ENCODE measurements at places on chromosomes 7 and 10.

DNA sequence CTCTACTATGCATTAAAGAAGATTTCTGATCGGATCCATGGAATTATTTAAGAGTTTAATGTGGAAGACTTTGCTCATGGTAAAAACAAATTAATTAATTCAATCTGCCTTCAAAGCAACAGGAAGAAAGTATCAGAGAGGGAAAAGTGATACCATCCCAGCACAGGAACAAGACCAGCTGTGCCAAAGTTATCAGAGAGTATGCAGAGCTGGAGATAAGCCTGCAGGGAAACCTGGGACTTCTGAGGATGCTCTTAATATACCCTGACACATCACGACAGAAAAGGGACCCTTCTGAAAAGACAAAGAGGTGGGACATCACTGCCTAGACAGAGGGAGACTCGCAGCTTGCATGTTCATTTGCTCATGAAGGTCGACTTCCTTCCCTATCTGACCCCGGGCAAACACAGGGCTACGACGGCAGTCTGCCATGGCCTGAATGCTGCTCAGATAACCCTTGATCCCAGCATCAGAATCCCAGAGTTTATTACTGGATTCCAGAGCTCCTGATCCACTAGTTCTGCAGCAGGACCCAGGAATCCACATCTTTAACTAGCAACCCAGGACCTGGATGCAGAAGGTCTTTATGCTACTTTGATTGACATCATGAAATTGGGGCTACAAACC lies 29.5 kb downstream of the FAM171A1 start:
- no peak for DNase-seq

- DNase-seq, result peak; percentile 55
Observed at GRCh38 chr7:106736508-106737201, 75.7 kb upstream of the CCDC71L start.

DNA sequence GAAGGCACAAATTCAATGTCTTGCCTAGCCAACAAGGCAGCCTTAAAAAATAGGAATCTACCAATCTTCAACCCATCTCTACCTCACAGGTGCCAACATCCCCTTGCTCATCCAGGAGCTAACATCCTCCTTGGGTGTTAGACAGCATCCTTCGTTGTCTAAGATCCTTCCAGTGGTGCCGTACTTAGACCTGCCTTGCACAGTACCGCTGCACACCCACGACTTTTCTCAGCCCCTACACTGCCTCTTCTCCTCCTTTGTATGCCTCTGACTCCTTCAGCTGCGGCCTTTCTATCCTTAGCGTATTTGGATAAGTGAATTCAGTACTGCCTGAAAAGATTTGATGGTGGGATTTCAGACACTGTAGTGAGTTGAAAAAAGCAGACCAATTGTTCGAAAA lies 15.9 kb upstream of the PRTFDC1 start:
- DNase-seq, result no peak

DNA sequence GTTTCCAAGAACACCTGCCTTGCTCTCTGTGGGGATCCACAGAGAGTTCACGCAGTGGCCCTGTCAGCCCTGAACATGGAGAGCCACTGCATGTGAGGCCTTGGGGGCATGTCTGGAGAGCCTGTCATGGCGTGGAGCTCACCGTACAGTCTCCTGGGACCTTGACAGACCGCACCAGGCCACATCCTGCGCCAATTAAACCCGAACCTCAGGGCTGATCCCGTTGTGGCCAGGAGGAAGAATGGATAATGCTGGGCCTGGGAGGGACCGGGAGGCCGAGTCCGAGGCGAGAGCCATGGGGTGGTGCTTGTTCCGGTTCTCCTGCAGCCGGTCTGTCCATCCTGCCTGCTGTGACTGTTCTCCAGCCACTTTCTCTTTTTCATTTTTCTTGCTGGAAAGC lies 68.7 kb downstream of the DNAJB6 start:
- DNase-seq, result no peak

DNA sequence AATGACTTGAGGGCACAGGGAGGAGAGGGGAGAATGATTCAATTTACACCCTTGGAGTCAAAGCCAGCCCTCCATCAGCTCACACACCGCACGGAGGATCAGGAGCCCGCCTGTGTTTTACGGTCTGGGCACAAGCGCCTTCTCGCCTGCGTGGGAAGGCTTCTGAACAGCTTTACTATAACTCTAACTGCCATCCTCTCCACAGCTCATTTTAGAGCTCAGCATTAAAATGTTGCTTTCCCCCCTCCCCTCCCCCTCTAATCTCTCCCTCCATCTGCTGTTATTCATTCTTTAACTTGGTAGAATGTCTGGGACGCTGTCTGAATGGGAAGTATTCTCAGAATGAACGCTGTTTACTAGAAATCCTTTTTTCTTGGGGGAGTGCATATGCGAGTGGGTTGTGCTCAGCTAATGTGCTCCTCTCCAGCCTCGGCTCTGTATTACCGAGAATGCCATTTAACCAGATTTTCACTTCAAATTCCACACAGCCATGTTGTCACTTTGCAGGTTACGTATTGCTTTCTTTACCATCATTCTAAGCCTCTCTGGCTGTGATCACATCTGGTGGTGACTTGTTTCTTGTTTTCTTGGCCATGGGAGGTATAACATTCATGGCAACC lies 140.1 kb downstream of the GFRA1 start:
- DNase-seq, result no peak

GRCh38 chr7:44415510-44415909 lies 74.9 kb downstream of the NUDCD3 start:
- DNase-seq, result no peak

- DNase-seq, result no peak
Observed at GRCh38 chr7:30799206-30799975, 28.2 kb downstream of the MINDY4 start.

DNA sequence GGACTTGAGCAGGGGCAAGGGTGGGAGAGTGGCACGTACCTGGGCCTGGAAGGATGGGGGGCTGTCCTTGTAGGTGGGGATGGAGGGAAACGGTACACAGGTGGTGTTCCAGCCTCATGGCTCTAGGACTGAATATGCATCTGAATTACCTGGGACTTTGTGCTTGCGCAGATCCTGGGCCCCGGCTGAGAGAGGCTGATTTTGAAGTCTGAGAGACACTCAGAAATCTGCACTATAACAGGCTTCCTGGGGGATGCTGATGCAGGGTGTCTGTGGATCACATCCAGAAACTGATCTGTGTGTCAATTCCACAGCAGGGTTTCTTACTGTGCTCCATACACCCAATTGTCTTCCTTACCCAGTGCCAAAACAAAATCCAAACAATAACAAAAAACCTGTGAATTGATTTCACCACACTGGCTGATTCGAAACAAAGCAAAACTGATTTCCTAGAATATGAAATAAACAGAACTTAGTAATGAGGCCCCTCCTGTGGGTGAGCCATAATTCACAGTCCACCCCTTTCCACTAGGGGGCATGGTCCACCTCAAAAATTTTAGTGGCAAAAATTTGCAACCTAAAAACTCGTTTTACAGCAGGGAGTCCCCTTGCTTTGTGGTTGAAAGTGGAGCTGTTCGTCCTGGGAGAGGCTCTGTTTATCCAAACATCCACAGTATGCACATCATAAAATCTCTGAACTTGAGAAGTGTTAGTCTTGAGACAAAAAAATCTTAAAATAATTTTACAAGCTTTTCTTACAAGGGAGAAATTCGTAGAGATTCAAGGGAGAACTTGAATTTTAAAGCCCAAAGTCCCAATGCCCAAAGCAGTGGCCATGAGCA lies 32.0 kb upstream of the PLEKHA1 start:
- no peak for DNase-seq

GRCh38 chr7:96181174-96181573 lies 140.7 kb downstream of the SLC25A13 start:
- no peak for DNase-seq

DNA sequence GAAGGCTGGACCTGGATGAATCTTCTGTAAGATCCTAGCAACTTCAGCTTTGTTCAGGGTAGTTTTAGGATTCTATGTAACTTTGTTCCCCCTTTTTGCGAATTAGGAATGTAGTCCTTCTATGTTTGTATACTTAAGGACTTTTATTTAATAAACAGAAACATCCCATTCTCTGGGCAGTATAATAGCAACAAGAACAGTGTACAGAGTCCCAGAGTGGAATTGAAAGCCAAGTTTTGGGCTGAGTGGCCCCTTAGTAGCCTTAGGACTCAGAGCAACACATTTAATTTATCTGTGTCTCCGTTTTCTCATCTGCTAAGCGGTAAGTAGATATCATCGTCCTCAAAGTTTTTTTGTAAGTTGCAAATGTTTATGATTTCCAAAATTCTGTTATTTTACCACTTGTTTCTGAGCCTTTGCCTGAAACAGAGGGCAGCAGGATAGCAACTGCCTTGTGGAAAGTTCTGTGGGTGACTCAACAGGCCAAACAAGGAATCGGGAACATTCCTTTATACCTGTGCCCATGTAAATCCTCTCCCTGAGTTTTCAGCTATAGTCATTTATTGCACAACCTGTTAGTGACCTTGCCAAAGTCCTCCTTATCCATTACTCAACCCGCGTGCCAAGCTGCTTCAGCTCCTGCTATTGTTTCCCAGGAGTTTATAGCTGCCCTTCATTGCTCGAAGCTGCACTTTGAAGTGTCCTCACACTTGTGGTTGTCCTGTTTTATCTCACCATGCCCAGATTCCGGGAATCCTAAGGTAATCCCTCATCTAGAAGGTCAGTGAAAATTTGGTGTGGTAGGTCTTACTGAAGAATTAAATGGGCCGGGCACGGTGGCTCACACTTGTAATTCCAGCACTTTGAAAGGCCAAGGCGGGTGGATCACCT lies 199.1 kb upstream of the AHR start:
- no peak for DNase-seq

- no peak for DNase-seq
Observed at GRCh38 chr7:108406222-108406890, 49.9 kb downstream of the NRCAM start.

DNA sequence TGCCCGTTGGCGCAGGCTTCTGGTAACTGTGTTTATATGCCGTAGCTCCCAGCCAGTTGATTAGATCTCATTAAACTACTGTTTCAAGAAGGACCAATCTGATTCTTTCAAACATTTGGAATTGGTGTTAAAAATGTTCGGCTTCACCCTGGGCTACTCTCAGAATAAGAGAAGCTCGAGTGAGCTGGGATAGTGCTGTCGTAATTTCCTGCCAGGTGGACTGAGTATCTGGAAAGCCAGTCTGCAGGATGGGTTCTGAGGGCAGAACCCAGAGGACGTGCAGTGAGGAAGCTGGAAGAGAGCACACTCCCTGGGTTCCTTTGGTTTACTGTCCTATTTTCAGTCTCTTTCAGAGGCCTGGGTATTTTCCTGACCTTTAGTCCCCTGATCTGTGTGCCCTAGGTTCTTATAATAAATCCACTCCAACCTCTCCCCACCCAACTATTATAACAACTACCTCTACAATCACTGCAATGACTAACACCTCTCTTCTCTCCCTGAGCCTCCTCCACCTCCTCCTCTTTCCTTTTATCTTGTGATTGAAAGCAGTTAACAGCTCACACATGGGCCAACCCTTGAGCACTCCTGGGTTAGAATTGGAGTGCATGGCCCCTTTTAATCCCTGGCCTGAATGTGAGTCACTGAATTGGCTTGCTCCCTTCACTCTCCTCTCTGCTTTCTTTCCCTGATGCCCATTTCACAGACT lies 63.0 kb downstream of the AOAH start:
- DNase-seq, result no peak

DNA sequence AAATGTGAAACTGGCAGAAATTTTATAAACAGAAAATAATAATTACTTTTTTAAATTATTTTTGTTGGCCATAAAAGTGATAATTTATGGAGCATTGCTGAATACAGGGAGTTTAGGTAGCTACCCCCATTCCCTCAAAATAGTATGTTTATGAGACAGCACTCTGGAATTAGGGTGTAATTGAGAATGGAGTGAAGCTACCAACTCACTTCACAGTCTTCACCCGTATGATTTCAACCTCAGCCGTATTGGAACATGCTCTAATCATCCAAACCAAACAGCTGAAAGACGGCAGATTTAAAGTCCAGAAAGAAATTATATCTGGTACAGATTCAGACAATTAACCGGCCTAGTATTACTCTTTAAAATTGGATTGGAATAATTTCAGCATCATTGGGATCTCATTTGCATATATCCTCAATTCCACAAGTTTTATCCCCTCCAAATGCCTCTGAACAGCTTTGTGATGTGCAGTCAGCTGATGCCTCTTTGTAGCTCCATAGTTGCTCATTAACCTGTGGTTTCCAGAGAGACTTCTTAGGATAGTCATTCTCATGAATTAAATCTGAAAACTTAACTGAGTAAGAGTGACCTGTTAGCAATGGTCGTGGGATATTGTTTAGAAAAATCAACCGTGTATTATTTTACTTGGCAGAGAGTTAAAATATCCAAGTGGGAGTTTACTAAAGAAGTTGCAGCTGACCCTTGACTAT lies 59.1 kb upstream of the GJD4 start:
- DNase-seq, result no peak

- no peak for DNase-seq
Observed at GRCh38 chr7:108072739-108073138, 57.4 kb downstream of the LAMB4 start.

GRCh38 chr10:69709366-69709941 lies 79.4 kb downstream of the FAM241B start:
- no peak for DNase-seq
